A673 (cell line): ENCODE measurements at places on chromosomes 7 and 10. TPM values are rescaled to one million over a fixed set of nuclear protein-coding genes. Genes with fewer than 3 reads are reported as not detected.

Gene FGFBP3
- 4.8 and 5.7 TPM in 2 replicates for total RNA-seq

Gene PDLIM1
- 0.32 and 0.74 TPM in 2 replicates for total RNA-seq

Gene TDRD1
- total RNA-seq: not detected in 2 replicates

Gene VAX1
- 65.1 and 74.4 TPM in 2 replicates for total RNA-seq

DNA sequence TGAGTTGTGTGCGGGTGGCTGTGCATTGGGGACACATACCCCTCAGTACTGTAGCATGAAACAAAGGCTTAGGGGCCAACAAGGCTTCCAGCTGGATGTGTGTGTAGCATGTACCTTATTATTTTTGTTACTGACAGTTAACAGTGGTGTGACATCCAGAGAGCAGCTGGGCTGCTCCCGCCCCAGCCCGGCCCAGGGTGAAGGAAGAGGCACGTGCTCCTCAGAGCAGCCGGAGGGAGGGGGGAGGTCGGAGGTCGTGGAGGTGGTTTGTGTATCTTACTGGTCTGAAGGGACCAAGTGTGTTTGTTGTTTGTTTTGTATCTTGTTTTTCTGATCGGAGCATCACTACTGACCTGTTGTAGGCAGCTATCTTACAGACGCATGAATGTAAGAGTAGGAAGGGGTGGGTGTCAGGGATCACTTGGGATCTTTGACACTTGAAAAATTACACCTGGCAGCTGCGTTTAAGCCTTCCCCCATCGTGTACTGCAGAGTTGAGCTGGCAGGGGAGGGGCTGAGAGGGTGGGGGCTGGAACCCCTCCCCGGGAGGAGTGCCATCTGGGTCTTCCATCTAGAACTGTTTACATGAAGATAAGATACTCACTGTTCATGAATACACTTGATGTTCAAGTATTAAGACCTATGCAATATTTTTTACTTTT lies 1.8 kb downstream of the DDIT4 start:
- H3K27ac ChIP-seq: peak overlapping the region; percentile 82
- H3K4me3 ChIP-seq: peak overlapping the region; percentile 86
- peaks cover 33% of the 10 kb centered on the region for H3K4me1 ChIP-seq
- DNase-seq: no peak
- H3K36me3 ChIP-seq: peaks cover 18% of the 10 kb centered on the region

DNA sequence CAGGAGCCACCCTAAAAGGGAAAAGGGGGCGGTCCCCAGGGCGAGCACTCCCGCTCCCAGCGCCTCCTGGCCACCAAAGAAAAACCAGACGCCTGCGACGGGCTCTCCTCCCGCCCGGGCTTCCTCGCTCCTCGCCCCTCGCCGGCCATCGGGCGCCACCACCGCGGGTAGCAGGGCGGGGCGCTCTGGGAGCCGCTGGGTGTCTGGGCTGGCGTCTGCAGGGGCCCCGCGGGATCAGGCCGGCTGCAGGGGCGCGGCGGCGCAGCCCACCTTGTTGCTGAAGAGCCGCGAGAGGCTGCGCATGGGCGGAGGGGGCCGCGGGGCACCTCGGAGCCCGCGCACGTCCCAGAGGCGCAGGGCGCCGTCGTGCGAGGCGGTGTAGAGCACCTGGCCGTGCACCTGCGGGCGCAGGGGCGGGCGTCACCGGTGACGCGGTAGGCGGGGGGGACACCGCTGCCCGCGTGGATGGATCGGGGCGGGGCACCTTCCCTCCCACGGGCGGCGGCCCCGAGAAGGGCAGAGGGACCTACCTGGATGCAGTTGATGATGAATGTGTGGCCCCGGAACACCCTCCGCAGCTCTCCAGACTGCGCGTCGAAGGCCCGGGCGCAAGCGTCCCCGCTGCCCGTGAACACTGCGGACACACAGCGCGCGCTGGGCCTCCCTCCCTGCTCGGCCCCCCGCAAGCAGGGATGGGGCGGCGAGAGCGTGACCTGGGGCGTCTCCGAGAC lies 28.3 kb downstream of the WDR86 start:
- H3K4me3 ChIP-seq: peak overlapping the region; percentile 31
- no peak for DNase-seq
- H3K27ac ChIP-seq: no peak overlapping the region

- DNase-seq: no peak
- H3K4me1 ChIP-seq: no peaks in the 10 kb centered on the region
- H3K36me3 ChIP-seq: no peaks in the 10 kb centered on the region
- no peak overlapping the region for H3K4me3 ChIP-seq
Measured at GRCh38 chr10:86391986-86392722, 25.6 kb upstream of the GRID1 start.

- no peak overlapping the region for H3K27ac ChIP-seq
- H3K4me3 ChIP-seq: no peak overlapping the region
- H3K4me1 ChIP-seq: peaks cover 4% of the 10 kb centered on the region
- H3K27me3 ChIP-seq: no peaks in the 10 kb centered on the region
Measured at GRCh38 chr7:111787741-111788140, 225.4 kb upstream of the IMMP2L start.
